Fibroblast of villous mesenchyme (primary cell): ENCODE measurements at places on chromosomes 6 and 20. TPM values are rescaled to one million over a fixed set of nuclear protein-coding genes. Genes with fewer than 3 reads are reported as not detected.
A peak's percentile ranks its signal among the peaks of the same experiment; 100 is the strongest.

Gene AVP
- total RNA-seq: not detected in 2 replicates

Gene EYA4
- total RNA-seq: under 0.01 TPM in 2 replicates

Gene PAX1
- under 0.01 TPM in 1 of 2 replicates, not detected in the other for total RNA-seq

Gene GRIK2
- 15.1 and 20.6 TPM in 2 replicates for total RNA-seq

Gene ACTL10
- 1.7 and 2.6 TPM in 2 replicates for total RNA-seq

GRCh38 chr20:38113401-38114325 is 51.4 kb downstream of the TGM2 start:
- DNase-seq: peak; percentile 73

GRCh38 chr6:124872361-124873065 is 89.7 kb upstream of the RNF217 start:
- no peak for DNase-seq

GRCh38 chr6:19812512-19813119 is 24.6 kb upstream of the ID4 start:
- DNase-seq: peak; percentile 51

DNA sequence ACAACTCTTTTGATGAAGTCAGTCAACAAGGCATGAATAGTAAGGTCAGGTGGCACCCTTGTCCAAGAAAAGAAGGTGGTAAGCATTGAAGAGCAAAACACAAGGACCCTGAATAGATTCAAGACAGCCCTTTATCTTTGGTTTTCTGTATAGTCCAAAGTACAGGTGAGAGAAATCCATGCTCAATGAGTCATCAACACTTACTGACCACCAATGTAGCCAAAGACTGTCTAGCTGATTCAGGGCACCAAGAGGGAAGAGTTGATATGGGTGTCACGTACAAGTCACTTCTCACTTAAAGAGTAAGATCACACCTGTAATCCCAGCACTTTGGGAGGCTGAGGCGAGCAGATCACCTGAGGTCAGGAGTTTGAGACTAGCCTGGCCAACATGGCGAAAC is 528.3 kb downstream of the CD83 start:
- DNase-seq: no peak

GRCh38 chr6:87656857-87657256 is 45.2 kb downstream of the AKIRIN2 start:
- peak; percentile 30 for DNase-seq

GRCh38 chr6:2982426-2983117 is 11.2 kb upstream of the SERPINB6 start:
- DNase-seq: peak; percentile 66

DNA sequence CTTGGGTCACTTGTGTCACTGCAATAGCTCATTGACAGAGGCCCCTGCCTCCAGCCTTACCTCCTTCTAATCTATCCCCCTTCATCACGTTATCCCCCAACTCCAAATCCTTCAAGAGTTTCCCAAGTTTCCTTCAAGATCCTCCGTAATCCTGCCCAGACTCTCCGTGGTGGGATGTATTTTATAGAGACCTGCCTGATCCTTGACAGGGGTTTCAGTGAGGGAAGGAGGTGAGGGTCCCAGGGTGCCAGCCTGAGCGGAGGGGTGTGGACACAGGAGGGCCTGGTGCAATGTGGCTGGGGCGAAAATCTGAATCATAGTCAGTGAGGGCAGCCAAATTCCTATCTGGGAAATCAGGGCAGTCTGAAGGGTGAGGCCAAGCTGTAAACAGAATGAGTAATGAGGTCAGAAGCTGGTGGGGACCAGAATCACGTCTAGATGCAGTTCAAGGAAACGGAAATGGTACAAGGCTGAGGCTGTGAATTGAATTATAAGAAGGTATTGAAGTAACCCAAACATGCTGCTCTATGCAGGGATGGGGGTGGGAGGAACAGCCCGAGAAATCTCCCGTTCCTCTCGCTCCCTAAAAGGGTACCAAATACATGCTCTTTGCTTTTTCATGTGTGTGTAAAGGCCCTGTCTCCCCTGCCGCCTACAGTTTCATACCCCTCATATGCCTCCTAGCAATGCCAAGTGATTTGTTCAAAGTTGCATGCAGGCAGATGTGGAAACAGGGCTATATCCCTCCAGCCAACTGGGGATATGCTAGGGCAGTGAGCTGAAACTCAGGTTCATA is 35.4 kb upstream of the PIM1 start:
- peak; percentile 96 for DNase-seq

GRCh38 chr6:7798751-7799150 is 72.9 kb downstream of the BMP6 start:
- no peak for DNase-seq
